ENCODE measurements at places on chromosomes 2 and 18.

DNA sequence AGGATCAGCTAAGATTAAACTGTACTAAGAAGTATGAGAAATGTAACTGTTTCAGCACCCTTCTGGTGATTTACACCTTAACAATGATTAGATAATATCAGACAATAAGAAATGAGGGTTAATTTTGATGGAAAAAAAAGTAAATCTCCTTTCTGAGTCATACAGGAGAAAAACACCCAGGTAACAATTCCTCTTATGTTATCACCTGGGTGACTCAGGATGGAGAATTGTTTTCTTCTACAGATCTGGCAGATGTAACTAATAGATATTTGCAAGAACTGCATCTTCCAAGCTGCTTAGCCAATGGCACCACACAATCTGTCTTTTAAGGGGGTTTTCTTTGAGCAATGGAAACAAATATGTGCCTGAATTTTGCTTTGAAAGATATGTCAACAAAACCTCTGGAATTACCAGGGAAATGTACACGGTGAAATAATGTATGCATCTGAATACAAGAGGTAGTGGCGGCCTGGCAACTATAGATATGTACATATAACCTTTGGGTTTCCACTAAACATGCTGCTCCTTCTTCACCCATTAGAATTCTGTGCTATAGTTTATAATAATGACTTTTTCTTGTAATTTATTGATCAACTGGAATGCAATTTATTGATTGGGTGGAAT is 407.9 kb downstream of the CPS1 start:
- DNase-seq = no peak

GRCh38 chr2:87403893-87404175 is 344.1 kb upstream of the PLGLB2 start:
- peak; percentile 77 for DNase-seq

DNA sequence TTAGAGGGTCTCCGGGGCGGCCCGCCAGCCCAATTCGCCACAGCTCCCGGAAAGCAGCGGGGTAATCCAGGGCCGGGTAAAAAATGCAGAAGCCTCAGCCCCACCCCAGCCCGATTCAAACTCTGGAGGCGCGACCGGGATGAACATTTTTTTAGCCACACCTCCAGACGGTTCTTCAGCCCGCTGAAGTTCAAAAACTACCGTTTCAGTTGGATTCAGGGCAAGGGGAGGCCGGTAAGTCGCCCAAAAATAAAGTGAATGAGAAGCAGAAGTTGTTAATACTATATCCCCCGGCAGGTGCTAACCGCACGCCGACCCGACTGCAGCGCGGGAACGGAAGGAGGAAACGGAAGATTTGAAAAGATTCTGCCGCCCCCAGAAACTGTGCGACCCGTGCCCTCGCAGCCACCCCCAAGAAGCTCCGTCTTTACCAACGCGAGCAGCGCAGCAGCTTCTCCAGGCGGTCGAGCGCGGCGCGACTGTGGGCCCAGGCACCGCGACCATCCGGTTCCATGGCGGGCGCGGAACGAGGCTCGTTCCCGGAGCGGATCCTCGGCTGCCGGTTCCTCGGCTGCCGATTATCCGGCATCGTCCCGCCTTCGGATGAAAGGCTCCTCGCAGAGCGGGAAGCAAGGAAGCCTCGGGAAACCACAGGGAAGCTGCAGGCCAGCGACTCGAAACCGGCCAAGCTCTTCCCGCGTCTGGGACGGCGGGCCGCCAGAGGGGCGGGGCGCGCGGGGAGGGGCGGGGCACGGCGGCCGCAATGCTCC is at the start of gene BARD1:
Gene BARD1, minus strand, starts transcription at position 703 of the 770 bp plus-strand sequence. Its CDS starts 114 bp downstream, at position 589.
- DNase-seq = peak; percentile 86

GRCh38 chr2:190459881-190460280 is 51.7 kb downstream of the MFSD6 start:
- no peak for DNase-seq

- DNase-seq = no peak
These were observed 270.7 kb upstream of the THUMPD2 start for GRCh38 chr2:40049781-40050180.
